ENCODE measurements at places on chromosomes 16 and 17. TPM values are rescaled to one million over a fixed set of nuclear protein-coding genes. Genes with fewer than 3 reads are reported as not detected.

Gene RFFL
- 52.2 TPM for total RNA-seq

Gene TEKT5
- total RNA-seq = not detected

Gene MT4
- not detected for total RNA-seq

Gene NPIPA8
- total RNA-seq = 0.73 TPM

Gene ANKS3
- total RNA-seq = 25.3 TPM

Gene KCTD19
- total RNA-seq = 0.34 TPM

Data from A549 treated with AZD2906 at 1 μM for 4 hours (cell line).